Right ventricle myocardium superior (tissue), 1 donor: ENCODE measurements at places on chromosomes 2 and 18.

DNA sequence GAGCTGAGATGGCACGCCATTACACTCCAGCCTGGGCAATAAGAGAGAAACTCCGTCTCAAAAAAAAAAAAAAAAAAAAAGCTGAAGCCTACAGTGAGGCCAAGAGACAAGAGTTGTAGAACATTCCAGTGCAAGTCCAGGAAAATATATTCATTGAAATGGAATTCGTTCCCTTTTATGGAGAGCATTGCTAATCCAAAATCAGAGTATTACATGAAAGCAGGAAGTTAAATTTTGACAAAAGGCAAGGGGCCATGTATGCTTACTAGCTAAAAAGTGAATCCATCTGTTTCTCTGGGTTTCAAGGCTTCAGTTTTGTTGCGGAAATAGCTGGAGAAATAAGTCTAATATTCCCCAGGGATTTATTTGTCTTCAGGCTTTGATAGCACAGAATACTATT, 471.7 kb downstream of the THSD7B start:
- no peak for DNase-seq

DNA sequence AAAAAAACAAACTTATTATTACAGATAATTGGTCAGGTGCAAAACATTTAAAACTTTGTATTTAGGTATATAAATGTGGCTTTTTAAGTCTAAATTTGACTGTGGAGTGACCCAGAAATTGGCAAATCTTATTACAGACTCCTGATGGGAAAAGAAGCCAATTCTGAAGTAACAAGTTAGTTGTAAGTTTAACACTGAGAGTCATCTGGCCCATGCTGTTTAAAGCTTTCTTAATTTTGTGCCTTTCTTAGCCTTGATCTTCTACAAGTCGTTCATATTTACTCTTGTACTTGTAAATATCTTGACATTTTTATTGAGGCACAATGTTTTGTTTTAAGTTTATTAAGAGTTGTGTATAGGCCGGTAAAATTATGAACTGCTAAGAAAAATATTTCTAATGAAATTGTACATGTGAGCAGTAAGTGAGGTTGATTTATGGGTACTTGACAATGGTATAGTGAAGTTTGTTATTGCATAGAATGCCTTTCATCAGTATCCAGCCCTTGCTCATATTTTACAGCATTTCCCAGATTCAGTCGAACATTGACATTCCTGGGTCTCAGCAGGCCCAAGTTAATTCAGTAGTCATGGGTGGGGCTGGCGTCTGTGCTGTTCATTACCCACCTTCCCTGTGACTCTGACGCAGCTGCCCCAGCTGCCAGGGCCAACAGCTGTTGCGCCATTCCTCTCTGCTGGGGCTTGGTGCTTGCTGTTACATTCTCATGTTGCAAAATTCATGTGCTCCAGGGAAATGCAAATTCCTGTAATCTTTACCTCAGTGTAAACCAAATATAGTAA, 121.4 kb downstream of the ZNF236 start:
- DNase-seq = peak; percentile 71

GRCh38 chr2:56565143-56565542, 381.4 kb downstream of the CCDC85A start:
- no peak for DNase-seq

DNA sequence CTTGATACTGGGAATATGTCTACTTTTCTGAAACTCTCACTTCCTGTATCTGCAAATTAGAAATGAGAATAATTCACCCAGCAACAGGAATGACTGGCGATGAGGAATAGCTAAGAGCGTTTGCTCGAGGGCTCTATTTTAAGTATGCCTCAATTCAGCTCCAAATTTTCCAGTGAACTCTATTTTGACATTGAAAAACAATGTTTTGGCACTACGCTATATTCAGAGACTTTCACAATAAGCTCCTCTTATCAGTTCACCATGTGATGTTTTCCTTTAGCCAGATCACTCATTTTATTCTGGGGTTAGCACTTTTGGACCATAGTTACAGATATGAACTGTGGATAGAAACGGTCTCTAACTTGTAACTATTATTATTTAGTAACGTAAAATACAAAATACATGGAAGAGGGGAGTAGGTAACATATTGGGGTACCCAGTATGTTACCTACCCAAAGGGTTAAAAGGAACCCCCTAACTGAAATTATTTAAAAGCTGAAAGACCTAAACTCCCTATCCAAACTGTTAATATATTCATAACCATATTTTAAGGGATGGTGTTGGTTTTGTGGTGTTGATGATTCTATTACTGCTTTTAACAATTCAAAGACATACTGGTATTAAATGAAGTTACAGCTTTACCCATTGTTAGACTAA, 28.1 kb downstream of the SLC40A1 start:
- DNase-seq = no peak

- no peak for DNase-seq
Measured at GRCh38 chr2:234453216-234453615, 43.7 kb downstream of the ARL4C start.

DNA sequence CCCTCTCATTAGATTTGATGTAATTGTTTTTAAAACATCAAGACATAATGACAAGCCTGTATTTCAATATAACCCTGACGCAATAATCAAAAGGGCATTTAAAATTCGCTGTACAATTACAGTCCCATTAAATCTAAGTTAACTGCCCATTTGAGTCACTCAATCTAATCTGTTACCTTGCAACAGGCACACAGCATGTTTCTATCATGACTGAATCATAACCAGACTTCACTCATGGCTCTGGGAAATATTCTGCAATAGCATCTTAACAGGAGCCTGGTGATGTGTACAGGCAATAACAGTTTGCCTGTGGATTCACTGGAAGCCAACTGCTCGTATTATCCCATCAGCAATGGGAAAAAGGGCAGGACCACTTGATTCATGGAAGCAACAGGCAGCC, 142.3 kb upstream of the NCKAP5 start:
- no peak for DNase-seq

DNA sequence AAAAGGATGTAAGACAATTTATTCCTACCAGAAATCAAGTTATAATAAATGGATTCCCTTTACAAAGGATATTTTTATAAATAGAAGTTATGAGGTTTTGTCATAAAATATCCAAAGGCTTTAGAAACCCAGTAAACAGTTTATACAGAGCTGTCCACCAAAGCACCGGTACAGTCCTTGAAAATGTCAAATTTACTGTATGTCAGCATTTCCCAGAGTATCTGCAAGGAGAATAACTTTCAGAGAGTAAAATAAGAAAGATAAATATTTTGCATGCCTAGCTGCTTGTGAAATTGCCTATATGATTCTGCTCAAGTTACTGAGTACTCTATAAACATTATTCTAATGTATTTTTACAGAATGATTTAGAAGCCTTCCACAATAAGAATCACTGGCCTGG, 923.3 kb upstream of the DDX18 start:
- no peak for DNase-seq

GRCh38 chr2:212712466-212712865, 173.9 kb upstream of the ERBB4 start:
- no peak for DNase-seq

- DNase-seq = no peak
Measured at GRCh38 chr2:43168016-43168369, 58.4 kb downstream of the ZFP36L2 start.

- DNase-seq = no peak
Measured at GRCh38 chr18:23550898-23551297, 35.4 kb downstream of the NPC1 start.
